Putamen (tissue), 1 donor: ENCODE measurements at places on chromosomes 4 and X.

DNA sequence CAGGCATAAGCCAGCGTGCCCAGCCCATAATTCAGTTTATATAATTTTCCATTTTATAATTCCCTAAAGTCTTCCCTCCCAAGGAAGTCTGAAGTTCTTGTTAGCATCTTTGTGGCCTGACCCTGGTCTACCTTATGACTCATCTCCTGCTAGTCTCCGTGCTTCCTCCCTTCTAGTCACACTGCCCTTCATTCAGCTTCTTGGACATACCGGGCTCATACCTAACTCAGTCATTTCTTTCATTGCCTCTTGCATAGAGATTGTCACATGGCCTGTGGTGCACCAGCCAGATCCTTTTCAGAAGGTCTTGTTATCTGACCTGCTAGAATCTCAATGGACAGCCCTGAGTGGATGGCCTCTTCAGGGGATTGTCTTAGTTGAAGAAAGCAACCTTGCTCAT is 22.8 kb upstream of the MAML3 start:
- no peak for DNase-seq

GRCh38 chrX:105063743-105064142 is 156.8 kb downstream of the TEX13A start:
- no peak for DNase-seq

DNA sequence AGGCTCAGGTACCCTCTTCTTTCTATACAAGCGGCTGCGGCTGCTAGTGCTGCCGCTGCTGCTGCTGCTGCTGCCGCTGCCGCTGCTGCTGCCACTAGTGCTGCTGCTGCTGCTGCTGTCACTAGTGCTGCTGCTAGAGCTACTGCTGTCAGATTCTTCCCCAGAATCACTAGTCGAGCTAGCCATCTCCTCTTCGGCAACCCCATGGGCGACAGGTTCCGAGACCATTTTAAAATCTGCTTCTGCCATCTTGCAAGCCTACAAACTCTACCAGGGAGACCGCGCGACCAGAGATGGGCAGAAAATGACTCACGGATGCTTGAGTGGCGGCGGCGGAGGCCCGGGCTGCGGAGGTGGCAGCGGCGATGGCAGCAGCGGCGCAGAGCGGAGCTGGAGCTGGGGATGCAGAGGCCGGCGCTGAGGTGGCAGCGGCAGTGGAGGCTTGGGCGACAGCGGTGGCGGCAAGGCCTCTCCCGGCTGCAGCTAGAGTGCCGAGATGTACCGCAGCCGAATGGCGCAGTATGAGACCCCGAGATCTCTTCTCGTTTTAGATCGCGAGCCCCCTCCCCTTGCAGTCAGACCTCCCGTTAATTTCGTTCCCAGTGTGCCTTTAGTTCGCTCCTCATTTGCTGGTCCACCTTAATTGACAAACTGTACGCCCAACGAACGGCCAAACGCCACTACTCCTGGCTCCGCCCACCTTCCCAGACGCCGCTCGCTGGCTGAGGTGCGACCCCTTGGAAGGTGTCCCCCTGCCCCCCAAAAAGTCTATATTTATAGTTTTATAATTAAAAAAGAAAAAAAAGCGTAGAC is at the start of gene NAP1L3:
TSS of gene NAP1L3 (minus strand) at position 523 of the 813 bp plus-strand sequence. CDS start at position 249, 274 bp downstream.
- DNase-seq: peak; percentile 88

GRCh38 chr4:187309456-187309855 is 585.8 kb upstream of the FAT1 start:
- DNase-seq: no peak

DNA sequence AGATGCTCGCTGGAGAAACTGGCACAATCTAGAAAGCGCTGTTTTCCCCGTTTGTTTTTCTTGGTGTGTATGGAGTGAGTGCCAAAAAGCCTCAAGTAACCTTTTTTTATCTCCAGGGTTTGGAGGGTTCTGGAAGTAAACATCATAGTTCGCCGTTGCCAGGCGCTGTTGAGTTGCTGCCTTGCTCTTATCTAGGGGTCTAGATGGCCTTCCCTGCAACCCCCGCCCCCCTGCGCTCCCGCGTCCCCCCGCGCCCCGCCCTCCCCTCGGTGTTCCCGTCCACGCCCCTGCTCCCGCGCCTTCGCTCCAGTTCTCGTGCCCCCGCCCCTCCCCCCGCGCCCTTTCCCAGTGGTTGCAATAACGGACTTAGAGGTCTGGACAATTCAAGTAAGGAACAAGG is 555 bp upstream of the GCNA start:
- DNase-seq: no peak

GRCh38 chr4:71377561-71377960 is 38.7 kb downstream of the SLC4A4 start:
- DNase-seq: no peak

DNA sequence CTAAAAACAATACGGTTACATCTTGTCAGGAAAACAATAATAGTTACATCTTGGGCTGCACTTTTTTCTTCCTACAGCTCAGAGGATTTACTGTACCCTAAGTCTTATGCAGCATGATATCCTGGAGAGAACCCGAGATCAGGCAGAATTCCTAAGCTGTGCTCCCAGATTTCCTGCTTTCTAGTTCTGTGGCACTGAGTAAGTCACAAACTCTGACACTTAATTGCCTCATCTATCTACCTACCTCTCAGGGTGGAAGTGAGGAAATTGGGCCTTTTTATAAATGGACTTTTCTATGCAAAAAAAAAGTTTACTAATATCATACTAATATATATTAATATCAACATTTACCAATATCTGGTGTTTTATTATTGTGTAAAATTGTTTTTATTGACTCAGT is 438.5 kb downstream of the INPP4B start:
- no peak for DNase-seq

GRCh38 chr4:177008836-177009501 is 216.2 kb upstream of the VEGFC start:
- no peak for DNase-seq

- no peak for DNase-seq
Measured at GRCh38 chrX:38095971-38096529, 89.7 kb downstream of the SYTL5 start.

- DNase-seq: no peak
Measured at GRCh38 chr4:42718336-42718735, 61.4 kb upstream of the ATP8A1 start.

GRCh38 chr4:26085551-26085950 is 171.5 kb downstream of the SMIM20 start:
- DNase-seq: no peak

DNA sequence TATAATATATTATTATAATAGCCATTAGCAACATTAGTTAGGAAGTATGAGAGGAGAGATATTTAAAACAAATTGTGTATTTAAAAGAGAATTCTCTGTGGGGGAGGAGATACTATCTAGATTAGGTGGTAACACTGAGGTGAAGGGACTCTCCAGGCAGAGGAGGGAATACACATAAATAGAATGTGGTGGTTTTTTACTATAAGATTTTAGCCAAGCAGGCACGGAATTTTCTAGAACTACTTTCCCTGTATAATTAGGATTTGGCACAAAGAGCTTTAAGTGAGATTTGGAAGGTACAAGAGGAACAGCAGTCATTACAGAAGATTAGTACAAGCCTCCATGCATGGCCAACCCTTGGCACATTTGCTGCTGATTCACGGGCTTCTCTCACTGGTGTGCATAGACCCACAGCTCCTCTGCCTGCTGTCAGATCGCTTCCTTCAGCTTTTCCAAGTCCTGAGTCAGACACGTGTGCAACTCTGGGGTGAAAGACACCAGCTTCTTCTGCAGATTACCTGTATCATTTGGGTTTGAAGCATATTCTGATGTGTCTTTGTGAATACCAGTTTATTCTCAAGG is 685.5 kb downstream of the KCTD8 start:
- DNase-seq: no peak

DNA sequence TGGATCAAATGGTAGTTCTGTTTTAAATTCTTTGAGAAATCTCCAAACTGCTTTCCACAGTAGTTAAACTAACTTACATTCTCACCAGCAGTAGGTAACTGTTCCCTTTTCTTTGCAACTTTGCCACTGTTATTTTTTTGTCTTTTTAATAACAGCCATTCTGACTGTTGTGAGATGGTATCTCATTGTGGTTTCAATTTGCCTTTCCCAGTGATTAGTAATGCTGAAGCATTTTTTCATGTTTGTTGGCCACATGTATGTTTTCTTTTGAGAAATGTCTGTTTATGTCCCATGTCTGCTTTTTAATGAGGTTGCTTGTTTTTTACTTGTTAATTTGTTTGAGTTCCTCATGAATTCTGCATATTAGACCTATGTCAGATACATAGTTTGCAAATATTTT is 198.8 kb downstream of the RAB28 start:
- no peak for DNase-seq

DNA sequence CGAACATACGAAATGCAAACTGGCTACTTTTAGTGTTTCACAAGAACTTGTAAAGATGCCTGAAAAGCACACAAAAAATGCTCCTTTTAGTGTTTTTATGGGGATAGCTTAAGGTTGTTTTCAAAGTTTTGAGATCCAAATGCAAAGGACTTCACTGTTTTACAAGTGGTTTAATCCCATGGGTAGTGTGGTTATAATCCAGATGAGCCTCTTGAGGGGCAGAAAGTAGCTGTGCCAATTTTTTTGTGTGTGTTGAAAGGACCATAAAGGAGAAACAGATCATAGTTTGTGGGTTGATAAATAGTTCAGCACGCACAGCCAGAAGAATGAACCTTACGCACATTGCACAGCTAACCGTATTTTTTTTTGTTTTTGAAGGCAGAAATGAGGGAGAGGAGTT is 126.9 kb upstream of the GIMD1 start:
- no peak for DNase-seq

DNA sequence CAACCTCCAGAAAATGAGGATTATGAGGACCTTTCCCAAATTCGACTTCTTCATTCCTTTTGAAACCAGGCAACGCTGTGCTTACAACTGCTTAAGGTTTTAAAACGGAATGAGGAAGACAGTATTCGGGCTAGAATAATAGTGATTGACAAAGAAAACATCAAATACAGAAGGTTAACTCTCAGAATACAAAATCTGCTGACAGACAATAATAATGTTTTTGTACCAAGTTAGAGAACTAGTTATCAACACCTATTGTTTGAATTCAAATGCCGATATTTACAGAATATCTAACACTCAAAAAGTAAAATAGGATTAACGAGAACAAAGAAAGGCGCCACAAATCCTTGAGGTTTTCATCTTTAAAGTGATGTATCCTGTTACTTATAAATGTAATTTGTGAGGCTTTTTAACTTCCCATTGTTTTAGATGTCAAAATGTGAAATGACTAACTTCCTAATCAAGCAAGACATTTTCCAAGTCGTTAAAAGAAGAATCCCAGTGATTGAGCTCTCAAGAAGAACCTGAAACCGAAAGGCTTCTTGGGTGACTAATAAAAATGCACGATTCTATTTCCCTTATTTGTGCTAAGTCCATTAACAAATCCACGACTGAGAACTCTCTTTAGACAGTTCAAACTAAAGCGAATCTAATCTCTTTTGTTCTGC is 118.3 kb downstream of the SORBS2 start:
- no peak for DNase-seq
